ENCODE measurements at places on chromosomes 6 and 20.

- DNase-seq, result no peak
Measured at GRCh38 chr6:42971746-42972327, 7.1 kb downstream of the PEX6 start.

DNA sequence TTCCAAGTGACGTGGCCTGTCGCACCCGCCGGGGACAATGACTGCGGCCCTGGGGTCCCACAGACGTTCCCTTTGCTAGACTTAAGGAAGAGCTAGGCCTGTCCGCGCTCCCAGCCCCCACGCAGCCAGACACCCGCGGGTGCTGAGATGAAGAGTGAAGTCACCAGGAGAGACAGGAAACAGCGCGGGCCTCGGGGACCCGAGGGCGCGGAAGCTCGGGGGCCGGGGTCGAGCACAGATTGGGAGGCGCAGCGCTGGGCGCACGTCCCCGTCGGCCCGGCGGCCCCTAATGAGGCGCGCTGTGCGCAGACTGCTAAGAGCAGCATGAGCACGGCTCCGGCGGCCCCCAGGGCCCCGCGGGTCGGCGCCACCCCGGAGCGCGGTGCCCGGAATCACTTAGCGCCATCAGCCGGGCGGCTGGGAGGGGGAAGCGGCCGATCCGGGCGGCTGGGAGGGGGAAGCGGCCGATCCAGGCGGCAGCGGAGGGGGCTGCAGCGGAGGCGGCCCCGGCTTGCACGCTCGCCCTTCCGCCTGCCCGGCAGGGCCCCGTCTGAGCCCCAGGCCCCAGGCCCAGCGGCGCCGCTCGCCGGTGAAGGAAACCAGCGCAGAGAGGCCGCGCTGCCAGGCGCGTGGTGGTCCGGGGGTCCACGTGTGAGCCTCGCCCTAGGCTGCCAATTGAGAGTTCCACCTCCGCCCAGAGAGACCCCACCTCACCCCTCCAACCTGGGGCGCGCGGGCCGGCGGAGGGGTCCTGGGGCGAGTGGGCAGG is 8.3 kb upstream of the AVP start:
- no peak for DNase-seq

- DNase-seq, result no peak
Measured at GRCh38 chr20:6956574-6956973, 189.1 kb downstream of the BMP2 start.

- no peak for DNase-seq
Measured at GRCh38 chr6:24358219-24358821, 461 bp upstream of the DCDC2 start.

GRCh38 chr20:16263582-16263981 is 309.7 kb downstream of the KIF16B start:
- no peak for DNase-seq

DNA sequence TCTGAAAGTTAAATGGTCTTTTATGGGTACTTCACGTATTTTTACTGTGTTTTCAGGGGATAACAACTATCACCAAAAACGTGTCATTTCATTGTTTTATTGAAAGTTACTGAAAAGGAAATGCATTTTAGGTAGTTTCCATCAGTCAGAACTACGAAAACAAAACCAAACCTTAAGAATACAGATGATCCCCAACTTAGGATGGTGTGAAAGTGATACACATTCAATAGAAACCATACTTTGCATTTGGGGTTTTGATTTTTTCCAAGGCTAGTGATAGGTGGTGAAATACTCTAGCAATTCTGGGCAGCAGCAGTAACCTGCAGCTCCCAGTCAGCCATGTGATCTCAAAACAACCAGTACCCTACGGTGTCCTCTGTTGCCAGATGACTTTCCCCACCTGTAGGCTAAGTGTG is 25.9 kb upstream of the EFHC1 start:
- no peak for DNase-seq

DNA sequence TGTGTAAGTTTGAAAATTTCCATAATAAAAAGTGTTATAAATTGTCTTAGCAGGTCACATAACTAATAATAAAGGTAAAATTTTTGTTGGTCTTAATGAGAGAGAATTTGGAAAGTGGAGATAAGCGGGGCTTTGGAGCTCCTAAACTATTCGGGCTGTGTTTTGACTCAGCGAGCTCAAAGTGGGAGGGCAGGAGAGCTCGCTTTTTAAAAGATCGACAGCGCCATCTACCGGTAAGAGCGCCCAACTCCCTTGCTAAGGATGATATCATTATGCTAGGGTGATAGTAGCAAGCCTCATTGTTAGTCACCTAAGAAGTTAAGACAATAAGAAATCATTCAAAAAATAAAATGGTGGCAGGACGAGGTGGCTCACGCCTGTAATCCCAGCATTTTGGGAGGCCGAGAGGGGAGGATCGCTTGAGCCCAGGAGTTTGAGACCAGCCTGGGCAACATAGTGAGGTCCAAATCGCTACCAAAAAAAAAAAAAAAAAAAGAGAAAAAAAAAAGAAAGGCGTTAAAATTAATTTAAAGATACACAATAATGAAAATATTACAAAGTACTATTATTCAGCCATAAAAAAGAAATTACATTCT is 24.8 kb downstream of the C6orf15 start:
- peak; percentile 89 for DNase-seq

DNA sequence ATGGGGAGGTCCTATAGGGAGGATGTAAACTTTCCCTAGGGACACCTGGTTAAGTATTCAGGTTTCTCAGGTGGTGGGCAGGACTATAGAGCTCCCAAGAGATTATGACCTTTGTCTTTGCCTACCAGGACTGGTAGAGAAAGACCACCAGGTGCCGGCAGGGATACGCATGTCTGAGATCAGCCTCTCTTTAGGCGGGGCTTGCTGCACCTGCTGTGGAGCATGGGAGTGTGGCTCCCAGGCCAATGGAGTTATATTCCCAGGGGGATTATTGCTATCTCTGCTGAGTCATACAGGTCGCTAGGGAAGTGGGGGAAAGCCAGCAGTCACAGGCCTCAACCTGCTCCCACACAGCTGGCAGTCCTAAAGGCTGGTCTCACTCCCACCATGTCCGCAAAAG is 280.5 kb upstream of the MMS22L start:
- no peak for DNase-seq

- no peak for DNase-seq
Measured at GRCh38 chr6:2497922-2498623, 252.6 kb downstream of the MYLK4 start.

DNA sequence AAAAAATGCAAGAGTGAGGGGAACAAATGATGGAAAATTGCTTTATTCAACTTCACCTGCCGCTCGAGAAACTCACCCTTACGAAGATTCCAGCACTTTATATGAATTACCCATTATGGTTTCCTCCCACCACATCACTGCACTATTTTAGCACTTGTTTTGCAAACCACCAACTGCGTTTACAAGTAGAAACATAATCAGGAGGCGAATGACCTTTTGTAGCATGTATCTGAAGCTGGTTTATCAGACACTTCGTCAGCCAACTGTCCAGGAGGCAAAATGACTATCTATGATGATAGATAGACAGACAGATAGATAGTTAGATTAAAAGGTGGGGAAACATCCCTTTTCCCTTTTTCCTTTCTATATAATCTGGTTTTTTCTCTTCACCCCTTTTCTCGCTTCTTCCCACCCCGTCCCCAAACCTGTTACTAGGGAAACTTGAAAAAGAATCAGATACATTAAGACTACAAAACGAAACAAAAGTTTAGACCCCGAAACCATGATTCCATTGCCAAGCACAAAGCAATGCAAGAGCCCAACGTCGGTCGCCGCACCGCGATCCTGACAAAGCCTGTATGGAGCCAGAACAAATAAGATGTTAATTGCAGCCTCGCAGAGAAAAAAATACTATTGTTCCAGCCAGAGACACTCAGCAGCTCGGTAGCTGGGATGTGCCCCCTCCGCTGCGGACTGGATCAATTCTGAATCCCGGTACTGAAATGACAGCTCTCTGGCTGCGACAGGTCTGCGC is 933 bp upstream of the ADGRB3 start:
- no peak for DNase-seq

- DNase-seq, result no peak
Measured at GRCh38 chr6:35139470-35139869, 1.7 kb downstream of the TCP11 start.

DNA sequence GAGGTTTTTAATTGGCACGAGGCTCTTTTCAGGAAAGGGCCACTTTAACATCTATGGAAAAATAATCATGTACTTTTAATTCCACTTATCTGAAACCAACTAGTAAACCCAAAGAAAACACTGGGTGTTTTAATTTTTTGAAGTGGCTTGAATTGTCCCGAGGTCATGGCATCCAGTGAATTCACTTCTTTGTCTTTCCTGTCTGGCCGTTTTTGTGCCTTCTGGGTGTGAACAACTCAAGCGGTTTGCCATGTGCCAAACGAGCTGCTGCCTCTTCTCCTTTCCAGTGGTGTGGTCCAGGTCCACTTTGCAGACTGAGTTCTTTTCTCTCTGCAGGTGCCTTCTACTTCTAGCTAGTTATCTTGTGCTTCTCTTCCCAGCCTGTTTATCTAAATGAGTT is 117.5 kb downstream of the PLCB4 start:
- DNase-seq, result no peak

DNA sequence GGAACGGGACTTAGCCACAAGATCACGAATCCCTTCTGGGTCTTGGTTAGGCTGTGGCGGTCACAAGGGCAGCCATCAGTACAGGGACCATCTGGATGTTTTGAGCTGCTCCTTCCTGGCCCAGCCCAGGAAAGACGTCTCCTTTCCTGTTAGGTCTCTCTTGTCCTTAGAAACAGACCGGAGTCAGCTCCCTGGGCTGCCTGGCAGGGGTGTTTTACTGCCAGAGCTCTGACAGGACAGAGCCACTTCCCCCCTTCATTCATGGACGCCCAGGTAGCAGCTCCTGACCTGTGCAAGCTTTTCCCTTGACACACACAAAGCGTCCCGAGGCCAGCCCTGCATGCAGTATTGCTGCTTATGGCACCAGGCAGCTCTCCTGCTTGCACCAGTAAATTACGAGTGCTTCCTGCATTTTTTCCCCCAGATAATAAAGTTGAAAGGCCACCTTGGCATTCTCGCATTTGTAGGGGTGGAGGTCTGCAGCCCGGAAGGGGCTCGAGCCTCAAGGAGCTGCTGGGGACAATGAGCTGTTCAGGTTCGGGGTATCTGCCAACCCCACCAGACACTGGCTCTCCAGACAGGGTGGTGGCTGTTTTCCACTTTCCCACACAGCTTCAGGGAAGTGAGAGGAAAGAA is 87.4 kb downstream of the NOL4L start:
- DNase-seq, result no peak

GRCh38 chr20:50670126-50670862 is 21.0 kb downstream of the RIPOR3 start:
- peak; percentile 96 for DNase-seq

DNA sequence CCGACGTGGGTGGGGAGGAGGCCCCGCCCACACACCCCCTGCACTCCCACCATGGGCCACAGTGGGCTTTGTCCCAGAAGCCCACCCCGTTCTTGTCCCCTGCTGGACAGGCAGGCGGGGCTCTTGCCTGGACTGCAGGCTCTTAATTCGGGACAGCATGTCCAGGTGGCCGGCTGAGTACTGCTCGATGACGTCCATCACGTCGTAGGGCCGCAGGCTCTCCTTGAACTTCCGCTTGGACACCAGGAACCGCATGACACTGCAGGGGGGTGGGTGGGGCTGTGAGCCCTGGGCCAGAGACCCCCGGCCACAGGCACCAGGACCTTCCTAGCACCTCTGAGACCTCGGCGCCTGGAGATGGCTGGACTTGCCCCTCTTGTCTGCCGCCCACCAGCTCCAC is 52.2 kb upstream of the CHRNA4 start:
- DNase-seq, result no peak

DNA sequence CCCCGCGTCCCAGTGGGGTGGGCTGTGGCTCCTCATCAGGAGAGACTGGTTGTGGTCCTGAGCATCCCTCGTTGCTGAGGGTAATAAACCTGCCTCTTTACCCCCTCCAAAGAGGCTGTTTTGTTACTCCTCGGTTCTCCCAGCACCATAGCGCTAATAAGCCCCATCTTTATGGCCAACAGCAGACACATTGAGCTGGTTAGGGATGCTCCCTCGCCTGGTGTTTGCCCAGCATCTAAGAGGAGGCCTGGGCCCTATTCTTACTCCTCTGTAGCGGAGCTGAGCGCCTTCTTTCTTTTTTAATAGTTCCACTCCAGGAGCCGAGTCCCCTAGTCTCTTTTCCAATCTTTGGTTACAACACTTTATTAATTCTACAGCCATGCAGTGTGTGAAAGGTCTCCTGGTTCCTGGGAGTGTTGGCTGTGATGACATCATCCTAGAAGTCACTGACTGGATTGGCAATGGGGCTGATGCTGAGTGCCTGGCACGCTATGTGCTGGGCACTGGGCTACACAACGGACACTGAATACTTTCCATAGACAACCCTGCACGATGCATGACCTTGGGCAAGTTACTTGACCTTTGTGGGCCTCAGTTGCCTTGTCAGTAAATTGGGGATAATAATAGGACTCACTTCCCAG is 50.6 kb upstream of the CCDC167 start:
- DNase-seq, result no peak

DNA sequence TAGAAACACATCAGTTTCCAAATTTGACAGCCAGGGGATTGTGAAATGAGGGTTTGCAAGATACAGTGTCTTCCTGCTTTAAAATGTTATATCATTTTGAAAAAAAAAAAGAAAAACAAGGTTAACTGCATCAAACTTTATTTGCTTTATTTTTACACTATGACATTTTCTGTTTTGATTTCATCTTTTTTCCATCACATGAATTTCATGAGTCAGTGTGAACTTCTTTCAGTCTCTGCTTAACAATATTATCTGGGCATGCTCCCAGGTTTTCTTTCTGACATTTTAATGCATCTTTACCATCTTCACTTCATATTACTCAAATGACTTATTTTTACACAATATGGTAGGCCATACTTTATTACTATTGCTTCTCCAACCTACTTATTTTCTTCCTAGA is 1.9 kb downstream of the NCOA7 start:
- DNase-seq, result no peak

DNA sequence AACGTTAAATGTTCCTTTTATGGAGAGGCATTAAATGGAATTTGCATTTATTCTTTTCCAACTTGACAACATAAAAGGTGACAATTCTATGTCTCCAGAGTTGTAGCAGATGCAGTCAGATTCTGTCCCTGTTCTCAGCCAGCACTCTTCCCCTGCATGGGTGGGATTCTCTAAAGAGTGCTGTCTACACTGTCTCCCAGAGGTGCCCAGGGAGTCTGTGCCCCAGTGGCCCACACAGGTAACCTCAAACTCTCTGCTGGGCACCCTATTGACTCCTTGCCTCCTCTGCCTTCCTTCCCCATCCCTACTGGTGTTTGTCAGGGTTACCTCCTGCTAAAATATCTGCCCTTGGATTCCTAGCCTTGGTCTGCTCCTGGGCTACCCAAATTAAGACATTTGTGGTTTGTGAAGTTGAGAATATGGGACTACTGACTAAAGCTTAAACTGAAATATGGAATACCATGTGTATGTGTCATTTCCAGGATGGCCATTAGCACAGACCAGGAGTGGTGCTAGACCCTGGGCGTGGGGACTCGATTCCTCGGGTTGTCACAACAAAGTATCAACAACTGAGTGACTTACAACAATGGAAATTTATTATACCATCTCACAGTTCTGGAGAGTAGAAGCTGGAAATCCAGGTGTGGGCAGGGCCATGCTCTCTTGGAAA is 284.7 kb downstream of the CDH26 start:
- DNase-seq, result peak; percentile 40

DNA sequence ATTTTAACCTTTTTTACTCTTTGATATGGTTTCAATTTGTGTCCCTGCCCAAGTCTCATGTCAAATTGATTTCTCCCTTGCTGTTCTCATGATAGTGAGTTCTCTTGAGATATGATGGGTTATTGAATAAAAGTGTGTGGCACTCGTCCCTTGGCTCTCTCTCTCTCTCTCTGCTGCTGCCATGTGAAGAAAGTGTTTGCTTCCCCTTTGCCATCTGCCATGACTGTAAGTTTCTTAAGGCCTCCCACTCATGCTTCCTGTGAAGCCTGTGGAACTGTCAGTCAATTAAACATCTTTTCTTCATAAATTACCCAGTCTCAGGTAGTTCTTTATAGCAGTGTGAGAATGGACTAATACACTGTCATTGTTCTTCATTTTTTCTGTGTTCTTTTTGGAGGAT is 48.5 kb downstream of the LIN28B start:
- no peak for DNase-seq
